ENCODE measurements at places on chromosomes 6 and 20. TPM values are rescaled to one million over a fixed set of nuclear protein-coding genes. Genes with fewer than 3 reads are reported as not detected.
A peak's percentile ranks its signal among the peaks of the same experiment; 100 is the strongest.

- no peak for DNase-seq
Measured at GRCh38 chr6:71720705-71721104, 165.6 kb upstream of the RIMS1 start.

GRCh38 chr6:91428296-91428695 is 841.4 kb upstream of the MAP3K7 start:
- DNase-seq, result no peak

- no peak for DNase-seq
Measured at GRCh38 chr6:128495536-128496333, 24.7 kb downstream of the PTPRK start.

DNA sequence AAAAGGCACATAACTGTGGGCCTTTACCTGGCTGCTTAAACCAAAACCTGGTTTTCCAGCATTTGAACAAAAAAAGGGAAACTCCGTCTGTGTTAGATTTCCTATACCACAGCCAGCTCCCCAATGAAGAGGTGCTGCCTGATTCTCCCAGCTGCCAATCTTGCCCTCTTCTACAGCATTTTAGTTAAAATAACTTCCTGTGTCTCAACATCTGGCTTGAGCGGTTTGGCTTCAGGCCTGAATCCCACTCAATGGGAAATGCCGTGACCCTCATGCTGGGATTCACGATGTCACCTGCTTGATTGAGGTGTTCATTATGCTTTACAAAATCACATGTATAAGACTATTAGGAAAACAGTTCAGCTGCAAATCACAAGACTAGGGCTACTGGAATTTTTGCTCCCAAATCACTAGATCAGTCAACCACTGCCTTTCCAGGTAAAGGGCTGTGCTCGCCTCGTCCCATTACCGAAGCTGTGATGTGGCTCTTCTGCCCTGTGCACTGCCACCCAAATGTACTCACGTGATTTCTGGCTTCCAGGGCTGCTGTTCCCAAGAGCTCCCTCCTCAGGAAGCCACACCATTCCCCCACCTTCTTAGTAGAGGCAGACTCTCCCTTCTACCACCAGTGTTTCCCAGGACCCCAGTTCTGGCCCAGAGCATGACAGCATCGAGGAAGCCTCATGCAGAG is 94.6 kb downstream of the PSMG4 start:
- no peak for DNase-seq

GRCh38 chr6:26158076-26158580 is 70.9 kb downstream of the HFE start:
- peak; percentile 94 for DNase-seq

The DUSP15 gene
- total RNA-seq, result 2.8 TPM

The LY6G6F gene
- not detected for total RNA-seq

Measured in mucosa of gallbladder (tissue), 1 donor.